ENCODE measurements at places on chromosomes 7 and 10. TPM values are rescaled to one million over a fixed set of nuclear protein-coding genes. Genes with fewer than 3 reads are reported as not detected.

GRCh38 chr7:100888988-100889750 is at the start of gene UFSP1:
Gene UFSP1 (minus strand): TSS chr7:100889715. CDS start chr7:100889271, 444 bp downstream.
- peak within 1 kb of the TSS; percentile 91 for H3K27ac ChIP-seq
- H3K4me1 ChIP-seq: peaks cover 42% of the 10 kb centered on the region
- H3K4me3 ChIP-seq: peak within 1 kb of the TSS; percentile 84

GRCh38 chr7:148697256-148698006 is 1.3 kb upstream of the CUL1 start:
- H3K36me3 ChIP-seq: peaks cover 14% of the 10 kb centered on the region
- peaks cover 3% of the 10 kb centered on the region for H3K27me3 ChIP-seq
- peak overlapping the region; percentile 90 for H3K4me3 ChIP-seq
- peak overlapping the region; percentile 95 for H3K27ac ChIP-seq
- peaks cover 51% of the 10 kb centered on the region for H3K4me1 ChIP-seq
- DNase-seq: peak; percentile 9

DNA sequence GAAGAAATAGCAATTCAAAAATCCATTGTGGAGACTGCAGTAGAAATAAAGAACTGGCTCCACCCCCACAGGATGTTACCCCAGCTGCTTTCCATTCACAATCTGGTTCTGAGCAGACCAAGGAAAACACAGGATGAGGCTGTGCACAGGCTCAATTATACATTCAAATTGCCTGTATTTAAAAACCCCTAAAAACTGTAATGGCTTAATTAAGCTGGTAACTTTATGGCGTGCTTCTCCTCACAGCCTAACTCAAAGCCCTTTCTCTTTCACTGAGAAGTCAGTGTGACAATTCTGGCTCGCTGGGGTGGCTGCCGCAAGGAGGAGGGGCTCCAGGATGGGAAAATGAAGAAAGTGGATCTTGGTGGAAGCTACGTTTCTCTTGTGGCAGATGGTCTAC is 1191.1 kb downstream of the SORCS1 start:
- DNase-seq: no peak
- H3K36me3 ChIP-seq: no peaks in the 10 kb centered on the region
- no peak overlapping the region for H3K27ac ChIP-seq
- H3K27me3 ChIP-seq: no peaks in the 10 kb centered on the region
- no peak overlapping the region for H3K4me3 ChIP-seq
- no peaks in the 10 kb centered on the region for H3K4me1 ChIP-seq

DNA sequence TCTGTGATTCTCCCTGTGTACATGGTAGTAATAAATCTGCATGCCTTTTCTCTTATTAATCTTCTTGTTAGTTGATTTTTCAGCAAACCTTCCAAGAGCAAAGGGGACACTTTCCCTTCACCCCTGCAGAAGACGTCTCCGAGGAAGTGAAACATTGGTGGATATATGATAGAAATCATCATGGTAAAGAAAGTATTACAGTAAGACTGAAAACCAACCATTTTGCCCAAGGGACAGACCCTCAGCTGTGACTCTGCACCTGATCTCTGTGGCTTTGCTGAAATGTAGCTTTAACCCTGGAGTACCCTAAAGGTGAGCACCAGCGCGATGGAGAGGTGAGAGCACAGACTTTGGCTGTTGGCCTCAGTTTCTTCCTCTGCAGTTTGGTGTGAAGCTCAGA is 32.8 kb upstream of the MYO3A start:
- H3K27me3 ChIP-seq: no peaks in the 10 kb centered on the region
- H3K4me3 ChIP-seq: no peak overlapping the region
- H3K27ac ChIP-seq: no peak overlapping the region
- no peaks in the 10 kb centered on the region for H3K36me3 ChIP-seq
- no peak for DNase-seq

DNA sequence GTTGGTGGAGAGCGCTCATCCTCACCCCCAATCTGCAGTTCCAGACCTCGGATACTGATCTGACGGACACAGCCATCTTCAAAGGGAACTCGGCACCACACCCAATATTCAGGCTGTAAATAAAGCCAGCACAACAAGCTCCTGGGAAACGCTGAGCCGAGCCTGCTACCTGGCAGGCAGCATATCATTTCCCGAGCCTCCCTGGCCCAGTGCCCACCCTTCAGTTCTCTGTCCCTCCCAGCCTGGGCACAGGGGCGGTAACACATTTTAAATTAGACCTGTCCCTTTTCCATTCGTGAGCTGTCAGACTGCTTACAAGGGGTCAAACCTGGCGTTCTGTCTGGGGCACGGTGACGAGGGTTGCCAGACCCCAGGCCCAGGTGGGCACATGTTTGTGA is 250.5 kb downstream of the ARHGAP12 start:
- H3K4me1 ChIP-seq: no peaks in the 10 kb centered on the region
- no peaks in the 10 kb centered on the region for H3K36me3 ChIP-seq
- no peak overlapping the region for H3K4me3 ChIP-seq

DNA sequence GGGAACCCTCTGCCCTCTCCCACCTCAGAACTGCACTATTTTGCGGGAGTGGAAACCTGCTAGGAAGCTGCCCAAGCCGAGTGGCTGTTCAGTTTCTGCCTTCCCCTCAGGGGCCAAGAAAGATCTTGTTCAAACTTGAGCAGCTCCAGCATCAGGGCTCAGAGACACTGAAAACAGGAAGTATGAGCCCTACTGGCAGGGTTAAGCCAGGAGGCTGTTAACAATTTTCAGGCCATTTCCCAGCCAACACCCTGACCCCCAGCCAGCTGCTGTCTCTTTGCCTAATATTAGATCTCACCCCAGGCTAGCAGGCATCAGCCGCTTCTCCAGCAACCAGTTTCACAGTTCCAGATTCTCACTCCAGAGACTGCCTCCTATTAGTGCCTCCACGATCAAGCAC is 9.2 kb downstream of the PLAU start:
- peaks cover 33% of the 10 kb centered on the region for H3K27me3 ChIP-seq
- no peak overlapping the region for H3K27ac ChIP-seq

- H3K36me3 ChIP-seq: no peaks in the 10 kb centered on the region
- peaks cover 3% of the 10 kb centered on the region for H3K27me3 ChIP-seq
- DNase-seq: no peak
Observed at GRCh38 chr7:142347091-142347490, 89.2 kb upstream of the PRSS58 start.

DNA sequence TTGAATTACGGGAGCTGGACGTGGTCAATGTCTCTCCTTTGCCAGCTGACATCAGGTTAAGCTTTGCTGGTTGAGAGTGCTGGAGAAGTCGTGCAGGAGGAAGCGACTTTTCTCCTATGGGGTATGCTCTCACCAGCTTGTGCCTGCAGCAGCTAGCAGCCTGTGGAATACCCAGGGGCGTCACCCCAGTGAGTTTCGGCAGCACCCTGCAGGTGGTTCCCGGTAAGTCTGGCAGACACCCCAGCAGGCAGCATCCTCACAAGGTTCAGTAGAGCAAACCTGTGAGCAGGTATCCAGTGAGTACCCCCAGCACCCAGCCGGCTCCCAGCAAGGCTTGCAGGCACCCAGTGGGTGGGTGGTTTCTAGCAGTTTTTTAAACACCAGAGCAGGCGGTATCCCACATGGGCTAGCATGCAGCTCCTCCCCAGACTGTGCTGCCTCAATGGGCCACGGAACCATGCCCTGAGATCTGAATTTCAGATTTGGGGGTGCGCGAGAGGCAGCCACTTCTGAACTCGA is 74.8 kb upstream of the SVIL start:
- H3K4me1 ChIP-seq: peaks cover 5% of the 10 kb centered on the region
- H3K27ac ChIP-seq: no peak overlapping the region
- H3K27me3 ChIP-seq: no peaks in the 10 kb centered on the region
- no peak overlapping the region for H3K4me3 ChIP-seq

DNA sequence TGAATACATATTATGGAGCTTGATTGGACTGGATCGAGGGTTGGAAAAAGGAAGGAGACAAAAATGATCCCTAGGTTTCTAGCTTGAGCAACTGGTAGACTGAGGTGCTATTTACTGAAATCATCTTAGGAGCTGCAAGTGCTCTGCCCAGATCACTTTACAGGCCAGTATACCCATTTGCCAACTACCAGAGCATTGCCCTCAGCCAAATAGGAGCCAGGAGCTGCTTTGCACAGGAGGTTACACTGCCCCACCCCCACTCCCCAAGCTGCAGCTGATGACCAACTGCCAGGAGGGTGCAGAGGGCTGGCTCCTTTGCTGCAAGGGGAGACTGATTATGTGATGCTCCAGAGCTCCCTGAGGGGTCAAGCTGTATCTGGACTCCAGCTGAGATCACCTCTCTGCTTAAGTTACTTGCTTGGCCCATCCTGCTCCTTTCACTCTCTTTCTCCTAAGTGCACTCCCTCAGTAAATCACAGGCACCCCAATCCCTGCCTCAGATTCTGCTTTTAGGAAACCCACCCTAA is 275.4 kb downstream of the ZEB1 start:
- H3K36me3 ChIP-seq: no peaks in the 10 kb centered on the region
- no peak for DNase-seq
- H3K4me3 ChIP-seq: no peak overlapping the region
- H3K27ac ChIP-seq: no peak overlapping the region
- peaks cover 11% of the 10 kb centered on the region for H3K4me1 ChIP-seq
- peaks cover 15% of the 10 kb centered on the region for H3K27me3 ChIP-seq

- no peaks in the 10 kb centered on the region for H3K4me1 ChIP-seq
- peaks cover 2% of the 10 kb centered on the region for H3K36me3 ChIP-seq
- DNase-seq: no peak
- no peak overlapping the region for H3K4me3 ChIP-seq
Observed at GRCh38 chr10:4067531-4067930, 282.5 kb upstream of the KLF6 start.

- no peak for DNase-seq
- H3K27me3 ChIP-seq: no peaks in the 10 kb centered on the region
- H3K4me1 ChIP-seq: peaks cover 50% of the 10 kb centered on the region
- peak overlapping the region; percentile 34 for H3K27ac ChIP-seq
- no peak overlapping the region for H3K4me3 ChIP-seq
- H3K36me3 ChIP-seq: no peaks in the 10 kb centered on the region
Observed at GRCh38 chr10:17510242-17510908, 56.0 kb upstream of the ST8SIA6 start.

- no peak overlapping the region for H3K4me3 ChIP-seq
- peaks cover 2% of the 10 kb centered on the region for H3K27me3 ChIP-seq
- H3K4me1 ChIP-seq: peaks cover 12% of the 10 kb centered on the region
- no peak for DNase-seq
- no peaks in the 10 kb centered on the region for H3K36me3 ChIP-seq
- no peak overlapping the region for H3K27ac ChIP-seq
Observed at GRCh38 chr10:99906470-99906869, 103.3 kb downstream of the DNMBP start.

- H3K27me3 ChIP-seq: no peaks in the 10 kb centered on the region
- no peaks in the 10 kb centered on the region for H3K36me3 ChIP-seq
- H3K4me1 ChIP-seq: no peaks in the 10 kb centered on the region
Observed at GRCh38 chr7:42570944-42571343, 333.9 kb upstream of the GLI3 start.

GRCh38 chr7:67566101-67566500 is 569.5 kb downstream of the TYW1 start:
- H3K27me3 ChIP-seq: no peaks in the 10 kb centered on the region
- no peak overlapping the region for H3K27ac ChIP-seq
- H3K4me3 ChIP-seq: no peak overlapping the region
- no peaks in the 10 kb centered on the region for H3K4me1 ChIP-seq

- H3K36me3 ChIP-seq: no peaks in the 10 kb centered on the region
- no peaks in the 10 kb centered on the region for H3K4me1 ChIP-seq
- no peak overlapping the region for H3K27ac ChIP-seq
- no peak for DNase-seq
- H3K27me3 ChIP-seq: peaks cover 4% of the 10 kb centered on the region
Observed at GRCh38 chr10:62577666-62578291, 203.6 kb downstream of the ZNF365 start.

DNA sequence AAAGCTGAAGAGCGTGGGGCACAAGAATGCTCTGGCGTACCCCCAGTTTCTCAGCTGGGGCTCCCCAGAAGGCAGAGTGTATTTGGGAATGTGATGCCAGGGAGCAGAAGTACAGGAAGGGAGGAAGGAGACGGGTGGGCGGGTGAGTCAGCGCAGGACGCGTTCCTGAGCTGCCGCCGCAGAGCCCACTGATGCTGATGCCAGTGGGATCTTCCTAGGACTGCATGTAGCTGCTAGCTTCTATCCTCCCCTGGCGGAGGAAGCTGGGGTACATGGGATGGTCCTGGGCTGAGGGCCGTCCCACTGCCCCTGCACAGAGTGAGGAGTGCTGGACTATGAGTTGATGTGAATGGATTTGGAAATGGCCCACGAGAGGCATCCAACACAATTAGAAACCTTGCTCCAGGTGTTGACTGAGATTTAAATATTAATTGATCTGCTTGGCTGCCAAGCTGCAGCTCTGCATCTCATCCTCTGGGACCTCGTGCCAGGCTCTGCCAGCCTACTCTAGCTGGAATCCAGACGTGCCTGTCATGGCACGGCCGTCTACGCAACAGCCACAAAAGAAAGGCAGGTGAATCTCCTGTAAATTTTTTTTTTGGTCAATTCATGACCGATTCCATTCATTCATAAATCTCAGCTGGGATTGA is 66.2 kb upstream of the RHEB start:
- no peaks in the 10 kb centered on the region for H3K4me1 ChIP-seq
- no peak overlapping the region for H3K27ac ChIP-seq
- no peak for DNase-seq
- H3K4me3 ChIP-seq: no peak overlapping the region
- no peaks in the 10 kb centered on the region for H3K36me3 ChIP-seq
- no peaks in the 10 kb centered on the region for H3K27me3 ChIP-seq

GRCh38 chr10:27223964-27224363 is 16.6 kb downstream of the ACBD5 start:
- H3K4me3 ChIP-seq: no peak overlapping the region
- no peaks in the 10 kb centered on the region for H3K27me3 ChIP-seq
- H3K27ac ChIP-seq: peak overlapping the region; percentile 34
- H3K36me3 ChIP-seq: peaks cover 12% of the 10 kb centered on the region
- no peak for DNase-seq

GRCh38 chr10:103042129-103042528 is 124.0 kb downstream of the CNNM2 start:
- no peak overlapping the region for H3K4me3 ChIP-seq
- H3K27me3 ChIP-seq: peaks cover 2% of the 10 kb centered on the region
- no peak for DNase-seq
- no peaks in the 10 kb centered on the region for H3K4me1 ChIP-seq
- H3K27ac ChIP-seq: no peak overlapping the region

The EVX1 gene
- total RNA-seq: not detected

The PLCE1 gene
- total RNA-seq: not detected

The TMEM270 gene
- not detected for total RNA-seq

The OR13A1 gene
- not detected for total RNA-seq

Data from activated T-helper 1 cell treated with anti-CD3 and anti-CD28 coated beads, Interleukin-12 subunit alpha, Interleukin-12 subunit beta, Interleukin-2, Interleukin-4 antibody, amounts not matched to agents 30 ng/mL and 10 ng/mL and 1 ng/mL, durations not matched to agents 14 hours and 24 hours and 36 hours (primary cell).